Uterus (tissue), 4 donors: ENCODE measurements at places on chromosomes 5 and 9. TPM values are rescaled to one million over a fixed set of nuclear protein-coding genes. Genes with fewer than 3 reads are reported as not detected.

DNA sequence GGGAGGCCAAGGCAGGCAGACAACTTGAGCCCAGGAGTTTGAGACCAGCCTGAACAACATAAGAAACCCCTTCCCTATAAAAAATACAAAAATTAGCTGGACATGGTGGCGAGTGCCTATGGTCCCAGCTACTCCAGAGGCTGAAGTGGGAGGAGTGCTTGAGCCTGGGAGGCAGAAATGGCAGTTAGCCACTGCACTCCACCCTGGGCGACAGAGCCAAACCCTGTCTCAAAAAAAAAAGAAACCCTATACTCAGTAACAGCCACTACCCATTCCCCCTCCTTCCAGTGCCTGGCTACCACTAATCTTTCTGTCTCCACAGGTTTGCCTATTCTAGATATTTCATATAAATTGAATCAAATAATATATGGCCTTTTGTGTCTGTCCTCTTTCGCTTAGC lies 14.3 kb upstream of the SIL1 start:
- DNase-seq = no peak

GRCh38 chr5:151248651-151249050 lies 4.3 kb upstream of the GM2A start:
- no peak for DNase-seq

GRCh38 chr5:107484281-107484680 lies 186.5 kb downstream of the EFNA5 start:
- no peak for DNase-seq

Gene PRPF4
- 15.9 TPM for total RNA-seq

DNA sequence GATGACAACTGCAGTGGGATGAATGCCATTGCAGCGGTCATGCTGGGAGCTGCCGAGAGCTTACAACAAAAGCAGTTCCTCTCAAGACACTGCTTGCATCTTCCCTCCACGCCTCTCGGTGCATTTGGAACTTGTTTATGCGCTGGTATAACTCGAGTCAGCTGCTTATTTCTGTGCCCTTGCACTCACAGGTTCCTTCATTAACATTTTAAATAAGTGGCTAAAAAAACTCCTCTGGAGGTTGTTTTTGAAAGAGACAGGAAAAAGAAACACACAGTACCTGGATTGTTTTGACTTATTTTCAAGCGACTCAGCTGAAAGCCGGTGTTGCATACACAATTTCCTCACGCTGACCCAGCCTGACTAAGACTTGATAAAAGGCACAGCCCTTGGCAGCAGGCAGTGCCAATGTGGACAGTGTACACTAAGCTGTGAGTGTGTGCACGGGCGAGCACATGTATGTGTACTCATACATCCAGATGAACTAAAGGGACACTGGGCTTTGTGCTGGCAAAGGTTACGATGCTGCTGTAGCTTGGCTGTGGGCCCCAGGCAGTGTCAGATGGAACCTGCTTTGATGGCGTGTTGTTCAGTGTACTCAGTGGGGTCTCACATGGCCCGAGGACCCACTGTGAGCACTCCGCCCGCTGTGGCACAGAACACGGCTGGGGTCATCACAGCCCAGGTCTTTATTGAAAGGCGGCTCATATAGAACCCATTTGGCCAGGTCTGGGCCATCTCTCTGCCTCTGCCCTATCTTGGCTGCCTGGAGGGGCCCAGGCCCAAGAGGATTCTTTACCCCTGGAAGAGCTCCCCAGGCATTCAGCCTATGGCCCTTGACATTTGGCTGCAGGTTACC lies 92.3 kb downstream of the ANKRD33B start:
- no peak for DNase-seq

- DNase-seq = no peak
These were observed 87.7 kb downstream of the CACNA1B start for GRCh38 chr9:137965177-137965795.

GRCh38 chr9:26261503-26262330 lies 583.5 kb upstream of the TUSC1 start:
- DNase-seq = no peak

- no peak for DNase-seq
These were observed 65.6 kb downstream of the POU5F2 start for GRCh38 chr5:93675460-93676450.

DNA sequence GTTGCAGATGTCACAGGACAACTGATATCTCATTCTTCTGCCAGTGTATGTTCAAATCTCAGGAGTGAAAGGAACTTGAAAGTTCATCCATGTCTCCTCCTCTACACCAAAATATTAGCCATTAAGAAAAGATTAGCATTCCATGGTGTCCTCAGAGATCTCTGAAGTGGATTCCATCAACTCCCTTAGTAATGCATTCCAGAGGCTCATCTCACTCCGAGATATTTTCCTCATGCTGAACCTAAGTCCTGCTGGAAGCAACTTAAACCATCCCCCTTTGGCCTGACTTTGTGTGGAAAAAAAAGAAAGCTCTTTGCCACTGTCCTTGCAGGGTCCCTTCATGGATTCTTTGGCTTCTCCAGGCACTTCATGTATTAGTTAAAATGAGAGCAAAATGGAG lies 155.7 kb upstream of the ZNF462 start:
- DNase-seq = no peak

GRCh38 chr9:111068771-111069170 lies 30.5 kb upstream of the LPAR1 start:
- no peak for DNase-seq

Gene GPRIN1
- 1.4 TPM for total RNA-seq

DNA sequence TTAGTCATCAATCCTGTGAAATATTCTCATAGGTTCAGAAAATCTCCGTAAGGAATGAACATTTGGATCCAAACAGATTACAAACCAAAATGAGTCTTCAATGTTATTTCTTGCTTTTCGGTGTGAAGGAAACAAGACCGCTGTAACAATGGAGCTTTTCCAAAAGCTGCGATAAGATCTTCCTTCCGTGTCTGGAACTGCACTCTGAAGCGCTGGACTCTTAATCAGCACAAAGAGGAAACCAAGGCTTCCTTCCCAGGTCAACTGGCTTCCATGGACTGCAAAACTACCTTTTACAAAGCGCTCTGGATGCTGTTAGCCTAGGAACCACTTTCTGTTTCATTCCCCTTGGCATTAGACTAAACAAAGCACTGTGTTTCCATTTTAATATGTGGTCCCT lies 137.9 kb upstream of the BASP1 start:
- DNase-seq = no peak

Gene ACTBL2
- total RNA-seq = not detected

DNA sequence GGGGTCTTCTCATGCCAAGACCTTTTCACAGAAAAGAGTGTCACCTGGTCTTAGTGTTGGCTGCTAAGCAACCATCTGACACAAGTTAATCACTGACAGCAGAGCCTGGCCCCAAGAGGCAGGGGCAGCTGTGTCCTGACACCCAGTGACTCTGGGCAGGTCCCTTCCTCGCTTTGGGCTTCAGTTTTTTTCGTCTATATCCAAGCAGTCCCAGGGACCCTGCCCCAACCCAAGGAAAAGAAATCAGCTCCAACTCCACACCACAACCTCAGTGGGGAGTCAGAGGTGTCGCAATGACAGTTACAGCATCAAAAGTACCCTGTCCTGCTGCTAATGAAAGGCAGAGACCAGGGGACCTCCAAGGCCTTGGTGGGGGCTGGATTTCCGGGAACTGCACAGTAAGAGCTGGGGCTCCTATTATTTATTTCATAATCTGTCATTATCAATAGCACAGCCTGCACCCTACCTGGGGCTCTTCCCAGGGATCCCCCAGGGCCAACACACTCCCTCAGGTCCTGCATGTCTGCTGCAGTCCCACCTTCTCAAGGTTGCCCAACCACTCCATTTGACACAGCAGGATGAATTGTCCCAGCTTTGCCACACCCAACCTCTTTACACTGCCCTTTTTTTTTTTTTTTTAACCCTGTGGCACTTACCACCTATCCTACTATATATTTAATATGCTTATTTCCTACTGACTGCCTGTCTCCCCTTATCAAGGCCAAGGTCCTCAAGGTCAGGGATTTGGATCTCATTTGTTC lies 9.4 kb downstream of the ANKS6 start:
- DNase-seq = no peak

- DNase-seq = no peak
These were observed 429.5 kb downstream of the DTWD2 start for GRCh38 chr5:118558871-118559270.

Gene ALDH1A1
- total RNA-seq = 135 TPM

DNA sequence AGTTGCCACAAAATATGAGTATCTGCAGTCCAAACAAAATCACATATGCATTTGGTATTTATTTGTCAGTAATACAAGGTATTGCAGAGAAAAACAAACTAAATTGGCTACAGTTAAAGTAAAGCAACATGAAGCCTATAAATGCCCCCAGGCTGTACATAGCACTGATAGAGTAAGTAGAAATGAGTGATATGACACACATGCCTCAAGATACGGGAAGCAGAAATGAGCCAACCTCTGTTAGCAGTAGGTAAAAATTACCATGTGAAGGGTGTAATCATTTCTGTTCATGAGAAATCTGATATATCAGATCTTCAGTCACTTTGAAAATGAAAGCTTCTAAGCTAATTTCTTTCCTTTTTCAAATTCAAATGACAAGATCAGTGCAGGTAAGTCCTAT lies 131.1 kb downstream of the CHSY3 start:
- DNase-seq = no peak

- no peak for DNase-seq
These were observed 10.7 kb upstream of the LECT2 start for GRCh38 chr5:135965504-135965903.

Gene GPR150
- not detected for total RNA-seq

DNA sequence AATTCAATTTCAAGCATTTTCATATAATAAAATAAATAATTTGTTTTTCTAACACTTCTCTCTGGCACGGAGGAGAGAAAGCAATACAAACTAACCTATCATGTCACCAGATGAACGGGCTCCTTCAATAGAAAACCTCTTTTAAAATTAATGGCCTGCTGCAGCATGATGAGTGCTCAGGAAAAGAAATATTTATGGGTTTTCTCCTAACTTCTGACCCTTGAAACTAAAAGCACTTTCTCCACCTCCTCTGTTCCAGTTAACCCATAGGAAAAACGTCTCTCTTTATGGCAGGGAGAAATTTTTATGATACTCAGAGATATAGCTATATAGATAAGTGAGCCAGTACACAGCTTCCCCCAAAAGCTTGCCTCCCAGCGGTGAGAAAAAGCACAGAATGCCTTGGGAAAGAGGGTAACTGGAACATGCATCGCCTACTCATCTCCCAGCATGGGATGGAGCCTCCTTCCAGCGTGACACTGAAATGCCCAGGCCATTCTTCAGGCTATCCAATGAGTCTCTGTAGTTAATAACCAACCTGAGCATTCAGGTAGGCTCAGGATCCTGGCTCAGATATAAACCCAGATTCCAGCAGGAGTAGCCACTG lies 963.0 kb upstream of the DMAC1 start:
- no peak for DNase-seq

GRCh38 chr5:23419115-23419514 lies 88.3 kb upstream of the PRDM9 start:
- DNase-seq = no peak

Gene PNPLA7
- total RNA-seq = 4.7 TPM

DNA sequence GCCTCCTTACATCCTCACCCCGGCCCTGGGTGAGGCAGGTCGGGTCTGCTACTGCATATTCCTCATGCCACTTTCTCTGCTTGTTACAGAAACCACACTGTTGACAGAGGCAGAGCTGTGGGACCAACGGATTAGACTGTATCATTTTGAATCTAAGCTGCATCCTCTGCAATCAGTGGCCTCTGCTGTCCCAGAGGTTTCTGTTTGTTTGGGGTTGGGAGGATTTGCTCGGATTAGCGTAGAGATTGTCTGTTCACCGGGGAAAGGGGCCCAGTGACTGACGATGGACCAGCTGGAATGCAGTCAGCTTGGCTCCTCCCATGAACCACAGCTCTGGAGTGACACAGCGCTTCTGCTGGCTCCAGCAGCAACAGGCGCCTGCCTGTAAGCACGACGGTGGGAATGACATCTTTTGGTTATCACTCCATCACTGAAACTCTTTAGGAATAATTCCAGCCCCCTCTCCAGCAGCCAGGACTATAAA lies 37.3 kb upstream of the ADRA1B start:
- DNase-seq = peak; percentile 84

DNA sequence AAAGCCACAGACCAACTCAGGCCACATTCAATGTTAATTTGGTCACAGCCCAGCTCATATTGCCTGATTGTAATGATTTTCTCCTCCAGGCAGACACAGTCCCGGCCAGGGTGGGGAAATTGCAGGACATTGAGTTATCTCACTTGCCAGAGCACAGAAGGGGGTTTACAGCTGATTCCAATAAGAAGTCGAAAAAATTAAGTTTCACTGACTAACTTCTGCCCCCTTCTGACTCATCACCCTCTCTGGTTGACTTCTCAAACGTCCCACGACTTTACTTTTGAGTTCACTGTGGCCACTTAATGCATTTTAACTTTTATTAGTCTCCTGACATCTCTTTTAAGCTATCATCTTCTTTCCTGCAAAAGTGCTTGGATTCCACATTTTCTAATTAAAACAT lies 321.4 kb upstream of the WWC1 start:
- no peak for DNase-seq

DNA sequence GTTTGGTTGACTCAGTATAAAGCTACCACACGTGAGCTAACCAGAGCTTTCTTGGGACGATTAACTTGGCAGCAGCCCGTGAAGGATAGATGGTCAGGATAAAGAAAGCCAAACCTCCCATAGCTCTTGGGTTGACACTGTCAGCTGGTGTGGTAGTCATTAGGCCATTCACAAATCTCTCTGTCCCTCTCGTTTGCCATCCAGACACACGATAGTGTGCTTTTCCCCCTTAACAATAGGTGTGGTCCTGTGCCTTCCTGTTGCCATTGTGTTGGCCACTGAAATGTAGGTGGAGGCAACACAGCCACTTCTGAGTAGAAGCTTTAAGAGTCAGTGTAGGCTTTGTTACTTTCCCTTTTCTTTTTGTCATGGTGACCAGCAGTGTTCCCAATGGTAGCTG lies 11.7 kb downstream of the OR13J1 start:
- DNase-seq = no peak

DNA sequence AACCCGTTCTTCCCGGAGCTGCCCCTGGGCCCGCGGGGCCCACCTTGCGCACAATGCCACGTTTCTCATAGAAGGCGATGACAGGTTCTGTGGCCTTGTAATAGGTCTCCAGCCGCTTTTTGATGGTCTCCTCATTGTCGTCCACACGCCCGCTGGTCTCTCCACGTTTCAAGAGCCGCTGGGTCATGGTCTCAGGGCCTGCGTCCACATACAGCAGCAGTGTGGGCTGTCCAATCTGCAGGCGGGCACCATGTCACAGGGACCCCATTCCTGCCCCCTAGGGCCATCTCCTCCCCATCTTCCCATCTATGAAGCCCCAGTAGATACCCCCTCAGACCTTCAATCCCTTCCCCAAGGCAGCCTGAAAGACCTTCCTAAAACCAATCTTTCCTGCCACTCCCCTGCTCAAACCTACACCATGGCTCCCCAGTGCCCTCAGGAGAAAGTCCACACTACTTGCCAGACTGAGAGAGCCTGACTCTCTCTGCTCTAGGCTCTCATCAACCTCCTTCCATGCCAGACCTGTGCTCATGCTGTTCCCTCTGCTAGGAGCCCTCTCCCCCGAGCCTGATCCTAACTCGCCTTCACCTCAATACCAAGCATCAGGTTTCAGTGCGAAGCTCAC lies 9.1 kb downstream of the AK1 start:
- DNase-seq = no peak

- DNase-seq = no peak
These were observed 13.8 kb downstream of the ST8SIA4 start for GRCh38 chr5:100889165-100889743.

- peak; percentile 86 for DNase-seq
These were observed 28.6 kb downstream of the PCDH1 start for GRCh38 chr5:141849415-141850243.

- no peak for DNase-seq
These were observed 10.1 kb upstream of the C1QTNF3 start for GRCh38 chr5:34053133-34053532.

Gene CDKN2A
- total RNA-seq = not detected

Gene SLC44A1
- 58.2 TPM for total RNA-seq
